ENCODE measurements at places on chromosomes 3 and 15.

DNA sequence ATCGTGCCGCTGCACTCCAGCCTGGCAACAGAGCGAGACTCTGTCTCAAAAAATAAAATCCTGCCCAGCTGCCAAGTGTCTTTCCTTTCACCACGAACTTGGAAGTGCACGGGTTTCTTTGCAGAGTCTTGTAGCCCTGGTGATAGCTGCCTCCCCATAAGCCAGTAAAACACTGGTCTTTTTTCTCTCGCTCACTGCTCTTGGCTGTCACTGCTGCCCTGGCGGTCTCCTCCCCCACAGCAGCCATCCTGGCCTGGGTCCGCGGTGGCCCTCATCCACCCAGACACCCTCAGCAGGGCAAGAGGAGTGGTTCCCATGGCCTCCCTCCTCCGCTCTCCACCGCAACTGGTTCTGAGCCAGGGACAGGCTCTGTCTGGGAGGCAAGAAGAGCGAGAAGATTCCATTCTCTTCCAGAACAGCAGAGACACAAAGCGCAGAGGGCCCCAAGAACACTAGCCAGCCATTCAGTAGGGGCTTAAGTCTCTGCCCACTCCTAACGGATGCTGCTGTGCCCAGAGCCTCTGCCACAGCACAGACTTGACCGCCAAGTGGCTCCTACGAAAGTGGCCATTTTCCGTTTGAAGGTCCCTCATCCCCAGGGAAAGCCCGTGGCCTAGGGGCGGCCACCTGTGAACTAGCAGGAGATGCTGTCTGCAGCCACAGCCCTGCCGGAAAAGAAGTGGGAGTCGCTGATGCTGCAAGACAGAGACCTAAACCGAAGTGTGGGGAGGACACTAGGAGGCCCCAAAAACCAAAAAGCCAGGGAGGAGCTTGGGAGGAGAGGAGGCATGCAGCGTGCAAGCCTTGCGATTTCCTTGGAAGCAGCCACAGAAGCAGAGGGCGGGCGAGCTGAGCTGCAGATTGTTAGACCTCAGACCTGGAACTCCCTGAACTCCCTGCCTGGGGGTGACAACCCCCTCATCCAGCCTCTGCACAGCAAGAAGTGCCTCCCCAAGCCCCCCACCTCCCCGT is 44.1 kb downstream of the KLHL25 start:
- H3K27ac ChIP-seq, result no peak overlapping the region
- H3K36me3 ChIP-seq, result peaks cover 28% of the 10 kb centered on the region
- H3K4me3 ChIP-seq, result no peak overlapping the region
- peaks cover 4% of the 10 kb centered on the region for H3K4me1 ChIP-seq
- H3K27me3 ChIP-seq, result no peaks in the 10 kb centered on the region
- no peak for DNase-seq

- no peak overlapping the region for H3K27ac ChIP-seq
- H3K27me3 ChIP-seq, result no peaks in the 10 kb centered on the region
- no peak overlapping the region for H3K4me3 ChIP-seq
- DNase-seq, result no peak
- no peaks in the 10 kb centered on the region for H3K36me3 ChIP-seq
Measured at GRCh38 chr3:152021951-152022461, 148.6 kb downstream of the SUCNR1 start.

DNA sequence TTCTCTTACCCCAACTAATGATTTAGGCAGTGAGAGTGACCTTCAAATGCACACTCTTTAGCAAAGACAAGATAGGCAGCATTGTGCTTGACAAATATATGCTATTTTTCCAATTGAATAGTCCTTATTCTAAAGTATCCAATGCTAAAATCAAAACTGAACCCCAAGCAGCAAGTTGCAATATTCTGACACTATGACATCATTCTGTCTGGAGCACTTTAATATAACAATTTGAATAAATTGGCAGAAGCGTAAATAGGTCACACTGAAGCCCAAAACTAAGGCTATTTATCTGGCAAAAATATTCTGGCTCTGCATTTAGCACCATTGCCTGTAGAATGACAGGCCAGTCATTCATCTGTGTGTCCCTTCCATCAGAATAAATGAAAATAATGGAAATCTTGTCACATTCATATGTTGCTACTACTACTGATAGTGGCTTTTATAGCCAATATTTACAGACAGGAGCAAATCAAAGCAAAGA is 2.9 kb downstream of the CBLB start:
- no peaks in the 10 kb centered on the region for H3K27me3 ChIP-seq
- H3K36me3 ChIP-seq, result no peaks in the 10 kb centered on the region
- H3K4me1 ChIP-seq, result peaks cover 32% of the 10 kb centered on the region
- peak overlapping the region; percentile 22 for H3K4me3 ChIP-seq

DNA sequence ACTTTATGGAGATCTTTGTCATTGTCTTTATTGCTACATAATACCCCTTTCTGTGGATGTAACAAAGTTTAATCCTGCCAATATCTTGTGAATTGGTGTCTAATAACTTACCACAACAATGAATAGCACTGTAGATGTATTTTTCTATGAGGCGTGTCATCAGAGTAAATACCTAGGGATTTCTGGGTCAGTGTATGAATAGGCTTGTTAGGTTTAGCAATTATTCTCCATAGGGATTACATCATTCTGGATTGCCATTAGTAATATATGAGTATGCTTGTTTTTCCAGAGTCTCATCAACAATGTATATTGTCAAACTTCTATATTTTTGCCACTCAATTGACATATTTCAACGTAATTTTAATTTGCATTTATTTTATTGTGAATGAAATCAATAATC is 67.9 kb downstream of the UNC13C start:
- DNase-seq, result no peak
- no peaks in the 10 kb centered on the region for H3K36me3 ChIP-seq

GRCh38 chr3:52551118-52551517 is 14.7 kb downstream of the UQCC5 start:
- H3K27ac ChIP-seq, result no peak overlapping the region
- H3K4me3 ChIP-seq, result no peak overlapping the region
- no peaks in the 10 kb centered on the region for H3K4me1 ChIP-seq
- DNase-seq, result no peak
- peaks cover 65% of the 10 kb centered on the region for H3K36me3 ChIP-seq

DNA sequence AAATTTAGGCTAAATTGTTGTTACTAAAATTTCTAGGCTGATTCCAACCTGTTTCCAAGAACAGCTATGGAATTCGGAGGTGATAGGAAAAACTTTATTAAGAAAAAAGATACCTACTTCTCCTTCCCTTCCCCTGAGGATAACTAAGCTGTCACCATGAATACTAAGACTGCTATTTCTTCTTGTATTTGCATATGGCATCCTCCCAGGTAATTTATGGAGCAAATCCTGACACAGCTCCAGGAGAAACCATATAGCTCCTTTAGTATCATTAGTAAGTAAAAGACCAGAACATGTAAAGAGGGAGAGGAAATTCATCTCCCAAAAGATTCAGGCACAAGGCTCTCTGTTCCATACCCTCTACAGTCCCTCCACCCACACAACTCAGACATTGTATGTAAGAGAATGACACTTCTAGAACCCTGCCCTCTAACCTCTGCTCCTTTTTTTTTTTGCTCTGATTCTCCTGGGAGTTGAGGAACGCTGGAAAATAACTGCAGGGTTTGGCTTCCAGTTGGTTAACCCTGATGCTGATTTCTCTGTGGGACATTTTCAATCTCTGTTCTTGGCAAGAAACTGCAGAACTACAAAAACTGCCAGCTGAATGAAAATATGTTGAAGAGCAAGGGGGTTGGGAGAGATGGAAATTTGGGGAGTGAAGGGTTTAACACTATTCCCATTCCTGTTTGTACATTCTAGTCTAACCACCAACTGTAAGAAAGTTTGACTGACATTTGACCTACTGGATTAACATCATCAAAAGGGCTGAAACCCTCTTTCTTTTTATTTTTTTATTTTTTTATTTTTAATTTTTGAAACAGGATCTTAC is 14.2 kb upstream of the MAGI1 start:
- H3K36me3 ChIP-seq, result no peaks in the 10 kb centered on the region
- no peak overlapping the region for H3K27ac ChIP-seq
- H3K4me3 ChIP-seq, result no peak overlapping the region
- no peaks in the 10 kb centered on the region for H3K4me1 ChIP-seq
- no peak for DNase-seq
- no peaks in the 10 kb centered on the region for H3K27me3 ChIP-seq

GRCh38 chr3:77328690-77329089 is 288.8 kb downstream of the ROBO2 start:
- H3K27ac ChIP-seq, result no peak overlapping the region
- no peaks in the 10 kb centered on the region for H3K36me3 ChIP-seq
- no peak overlapping the region for H3K4me3 ChIP-seq

DNA sequence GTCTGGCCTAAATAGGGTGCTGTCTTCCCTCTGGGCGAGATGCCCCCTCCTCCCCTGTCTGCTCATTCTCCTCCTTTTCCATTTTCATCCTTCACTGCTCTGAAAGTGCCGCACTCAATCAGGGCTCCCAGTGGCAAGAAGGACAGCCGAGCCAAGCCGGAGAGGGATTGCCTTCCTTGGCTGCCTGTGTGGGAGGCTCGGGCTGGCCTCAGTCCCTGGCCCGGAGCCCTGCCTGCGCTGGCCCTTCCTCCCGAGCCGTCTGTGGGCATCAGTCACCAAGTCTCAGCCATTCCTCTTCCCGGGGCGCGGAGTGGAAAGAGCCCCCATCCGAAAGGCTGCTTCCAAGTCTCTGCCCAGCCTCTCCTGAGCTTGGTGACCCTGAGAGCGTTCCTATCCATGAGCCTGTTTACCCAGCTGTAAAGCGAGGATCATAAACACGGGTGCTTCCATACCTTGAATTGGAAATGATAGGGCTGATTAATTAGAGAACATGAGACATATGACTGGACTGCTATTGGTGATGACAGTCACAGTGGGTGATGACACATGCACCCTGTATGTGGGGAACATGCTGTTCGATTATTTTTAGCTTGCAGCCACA is 59.1 kb upstream of the TLE3 start:
- no peaks in the 10 kb centered on the region for H3K27me3 ChIP-seq
- DNase-seq, result no peak
- no peaks in the 10 kb centered on the region for H3K4me1 ChIP-seq
- H3K4me3 ChIP-seq, result no peak overlapping the region
- H3K27ac ChIP-seq, result no peak overlapping the region

- H3K27me3 ChIP-seq, result no peaks in the 10 kb centered on the region
- no peaks in the 10 kb centered on the region for H3K36me3 ChIP-seq
- no peaks in the 10 kb centered on the region for H3K4me1 ChIP-seq
- DNase-seq, result no peak
- no peak overlapping the region for H3K27ac ChIP-seq
- H3K4me3 ChIP-seq, result no peak overlapping the region
Measured at GRCh38 chr3:94596141-94596540, 533.3 kb downstream of the NSUN3 start.

DNA sequence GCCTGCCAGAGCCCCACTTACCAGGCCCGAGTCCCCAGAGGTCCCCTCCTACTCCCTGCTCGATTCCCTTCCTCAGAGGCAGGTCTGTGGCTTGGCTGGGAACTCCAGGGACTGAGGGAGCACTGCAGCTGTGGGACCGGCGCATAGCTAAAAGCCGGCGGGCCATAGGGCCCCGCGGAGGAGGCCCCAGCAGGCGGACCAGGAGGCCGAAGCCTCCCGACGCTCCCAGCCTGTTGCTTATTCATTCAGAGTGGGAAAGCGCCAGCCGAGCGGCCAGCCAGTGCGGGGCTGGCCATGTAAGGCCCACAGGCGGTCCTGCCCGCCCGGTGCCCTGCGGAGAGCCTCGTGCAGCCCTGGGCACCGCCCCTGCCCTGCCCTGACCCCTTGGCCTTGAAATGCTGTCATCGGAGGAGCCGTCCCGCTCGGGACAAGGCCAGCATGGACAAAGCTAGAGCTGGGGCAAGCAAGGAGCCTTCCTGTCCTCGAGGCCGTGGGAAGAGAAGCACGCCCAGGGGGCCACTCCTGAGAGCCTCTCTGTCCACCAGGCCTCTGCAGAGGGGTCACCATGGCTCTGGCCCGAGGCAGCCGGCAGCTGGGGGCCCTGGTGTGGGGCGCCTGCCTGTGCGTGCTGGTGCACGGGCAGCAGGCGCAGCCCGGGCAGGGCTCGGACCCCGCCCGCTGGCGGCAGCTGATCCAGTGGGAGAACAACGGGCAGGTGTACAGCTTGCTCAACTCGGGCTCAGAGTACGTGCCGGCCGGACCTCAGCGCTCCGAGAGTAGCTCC is at the start of gene LOXL1:
LOXL1 (plus strand) TSS at position 244 of the 784 bp plus-strand sequence; CDS start at position 566, 322 bp downstream.
- no peaks in the 10 kb centered on the region for H3K36me3 ChIP-seq
- peak within 1 kb of the TSS; percentile 78 for H3K27ac ChIP-seq
- no peak for DNase-seq
- no peaks in the 10 kb centered on the region for H3K27me3 ChIP-seq
- peaks cover 46% of the 10 kb centered on the region for H3K4me1 ChIP-seq

GRCh38 chr3:116306720-116307119 is 138.6 kb downstream of the LSAMP start:
- no peaks in the 10 kb centered on the region for H3K27me3 ChIP-seq
- no peak for DNase-seq
- H3K4me1 ChIP-seq, result no peaks in the 10 kb centered on the region
- H3K27ac ChIP-seq, result no peak overlapping the region
- no peak overlapping the region for H3K4me3 ChIP-seq

DNA sequence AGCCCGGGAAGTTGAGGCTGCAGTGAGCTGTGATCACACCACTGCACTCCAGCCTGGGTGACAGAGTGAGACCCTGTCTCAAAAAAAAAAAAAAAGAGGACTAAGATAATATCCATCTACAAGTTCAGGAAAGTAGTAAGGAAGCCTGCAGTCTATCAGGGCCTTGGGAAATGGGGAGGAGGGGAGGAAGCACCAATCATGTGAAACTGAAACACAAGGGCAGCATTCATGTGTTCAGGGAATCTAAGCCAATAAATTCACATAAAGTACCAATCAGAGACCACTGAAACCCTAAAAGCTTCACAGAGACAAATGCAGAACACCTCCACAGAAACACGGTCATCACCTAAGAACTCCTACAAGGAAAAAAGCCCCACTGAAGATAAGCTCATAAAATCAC is 22.9 kb upstream of the HHATL start:
- no peak for DNase-seq
- no peaks in the 10 kb centered on the region for H3K4me1 ChIP-seq
- no peak overlapping the region for H3K27ac ChIP-seq
- H3K36me3 ChIP-seq, result no peaks in the 10 kb centered on the region

- no peak overlapping the region for H3K27ac ChIP-seq
- DNase-seq, result no peak
- H3K4me1 ChIP-seq, result no peaks in the 10 kb centered on the region
- no peak overlapping the region for H3K4me3 ChIP-seq
- H3K27me3 ChIP-seq, result no peaks in the 10 kb centered on the region
Measured at GRCh38 chr3:53668872-53669271, 174.5 kb downstream of the CACNA1D start.

GRCh38 chr15:85475317-85475701 is 94.9 kb downstream of the AKAP13 start:
- H3K36me3 ChIP-seq, result no peaks in the 10 kb centered on the region
- H3K27ac ChIP-seq, result no peak overlapping the region
- no peaks in the 10 kb centered on the region for H3K27me3 ChIP-seq
- no peak for DNase-seq

GRCh38 chr3:36991147-36991546 is 1.8 kb downstream of the EPM2AIP1 start:
- peaks cover 41% of the 10 kb centered on the region for H3K4me1 ChIP-seq
- peak overlapping the region; percentile 61 for H3K4me3 ChIP-seq
- peaks cover 9% of the 10 kb centered on the region for H3K36me3 ChIP-seq

DNA sequence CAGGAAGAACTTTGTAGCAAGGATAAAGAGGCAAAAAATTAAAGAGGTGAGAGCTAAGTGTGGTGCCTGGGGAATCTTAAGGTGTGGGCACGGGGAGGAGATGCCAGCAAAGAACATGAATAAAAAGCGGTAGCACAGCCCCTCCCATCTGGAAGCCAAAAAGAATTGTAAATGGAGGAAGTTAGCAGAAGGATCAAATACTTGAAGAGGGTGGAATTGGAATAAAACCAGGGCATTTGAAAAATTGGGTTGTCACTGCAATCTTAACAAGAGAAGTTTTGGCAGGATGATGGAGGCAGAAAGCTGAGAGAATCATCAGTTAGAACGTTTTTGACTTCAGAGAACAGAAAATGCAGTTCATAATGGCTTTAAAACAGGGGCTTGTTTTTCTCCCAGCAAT is 2.4 kb downstream of the CCR2 start:
- H3K4me3 ChIP-seq, result peak overlapping the region; percentile 40
